Activated naive CD4-positive, alpha-beta T cell treated with anti-CD3 and anti-CD28 coated beads for 36 hours (primary cell): ENCODE measurements at places on chromosomes 2 and 18. TPM values are rescaled to one million over a fixed set of nuclear protein-coding genes. Genes with fewer than 3 reads are reported as not detected.
A peak's percentile ranks its signal among the peaks of the same experiment; 100 is the strongest.

GRCh38 chr2:147553775-147554271, 291.0 kb upstream of the ACVR2A start:
- no peaks in the 10 kb centered on the region for H3K4me1 ChIP-seq
- H3K36me3 ChIP-seq = no peaks in the 10 kb centered on the region
- H3K27ac ChIP-seq = no peak overlapping the region
- no peak overlapping the region for H3K4me3 ChIP-seq

GRCh38 chr18:50726960-50727589, 92.7 kb downstream of the MRO start:
- no peaks in the 10 kb centered on the region for H3K36me3 ChIP-seq
- H3K27me3 ChIP-seq = peaks cover 2% of the 10 kb centered on the region
- H3K4me3 ChIP-seq = no peak overlapping the region
- H3K27ac ChIP-seq = no peak overlapping the region
- DNase-seq = no peak
- H3K4me1 ChIP-seq = no peaks in the 10 kb centered on the region

GRCh38 chr18:66601649-66602048, 2.2 kb downstream of the CDH19 start:
- no peak overlapping the region for H3K27ac ChIP-seq
- H3K4me3 ChIP-seq = no peak overlapping the region
- H3K27me3 ChIP-seq = no peaks in the 10 kb centered on the region
- no peaks in the 10 kb centered on the region for H3K4me1 ChIP-seq

Gene ANTXR1
- total RNA-seq = not detected

Gene AKAIN1
- total RNA-seq = not detected

DNA sequence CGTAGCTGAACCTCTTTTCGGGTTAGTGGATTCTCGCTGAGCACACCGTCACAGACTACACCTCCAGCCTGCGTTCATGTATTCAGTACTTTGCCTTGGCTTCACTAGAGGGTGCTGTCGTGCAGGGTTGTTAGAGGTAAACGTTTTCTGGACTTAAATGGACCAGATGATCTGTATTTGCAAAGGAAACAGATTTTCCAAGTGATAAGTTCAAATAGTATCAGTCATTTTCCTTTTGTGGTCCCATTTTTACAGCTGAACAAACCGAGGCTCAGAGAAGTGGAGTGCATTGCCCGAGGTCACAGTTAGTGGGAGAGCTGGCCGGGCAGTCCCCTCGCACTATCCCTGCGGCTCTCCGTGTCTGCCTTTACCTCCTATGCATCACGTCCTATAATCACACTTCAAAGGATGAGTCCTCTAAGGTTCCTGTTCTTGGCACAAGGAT, 125.9 kb downstream of the MAP4K4 start:
- H3K36me3 ChIP-seq = peaks cover 19% of the 10 kb centered on the region
- DNase-seq = peak; percentile 84
- H3K27me3 ChIP-seq = no peaks in the 10 kb centered on the region
- peaks cover 70% of the 10 kb centered on the region for H3K4me1 ChIP-seq
- H3K4me3 ChIP-seq = peak overlapping the region; percentile 3
- peak overlapping the region; percentile 71 for H3K27ac ChIP-seq
